Muscle of back (tissue), 13 donors: ENCODE measurements at places on chromosomes 2 and 18. TPM values are rescaled to one million over a fixed set of nuclear protein-coding genes. Genes with fewer than 3 reads are reported as not detected.

The ERMN gene
- 0.53 TPM for polyA plus RNA-seq

- DNase-seq: no peak
Observed at GRCh38 chr2:236963631-236964182, 122.0 kb upstream of the COPS8 start.

DNA sequence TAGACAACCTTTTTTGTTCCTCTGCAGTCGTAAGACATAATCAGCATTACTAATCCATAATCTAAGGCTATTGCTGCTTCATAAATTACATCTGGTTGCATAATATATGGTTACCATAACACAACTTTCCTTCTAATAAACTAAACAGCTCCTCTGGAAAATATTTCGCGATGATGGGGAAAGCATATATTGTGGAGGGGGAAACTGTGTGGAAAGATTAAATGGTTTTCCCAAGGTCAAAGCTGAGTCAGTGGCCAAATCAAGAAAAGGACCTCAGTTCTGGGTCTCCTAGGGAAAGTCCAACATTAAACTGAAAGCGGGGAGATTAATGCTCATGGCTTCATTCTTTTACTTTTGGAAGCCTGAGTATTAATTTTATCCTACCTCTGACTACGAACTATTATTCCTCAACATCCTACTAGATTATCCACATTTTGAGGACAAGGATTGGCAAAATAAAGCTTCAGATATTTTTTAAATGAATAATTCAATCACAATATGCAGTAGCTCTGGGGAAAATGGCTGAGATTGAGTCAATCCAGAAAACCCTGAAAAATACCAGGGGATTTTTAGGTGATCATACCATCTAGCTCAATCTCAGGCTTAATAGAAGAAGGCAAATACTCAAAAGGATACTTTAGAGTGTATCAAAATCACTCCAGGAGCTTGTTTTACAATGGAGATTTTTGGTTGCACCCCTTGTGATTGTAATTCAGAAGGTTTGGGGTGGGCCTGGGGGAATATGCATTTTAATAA lies 33.8 kb upstream of the STK17B start:
- peak; percentile 50 for DNase-seq

DNA sequence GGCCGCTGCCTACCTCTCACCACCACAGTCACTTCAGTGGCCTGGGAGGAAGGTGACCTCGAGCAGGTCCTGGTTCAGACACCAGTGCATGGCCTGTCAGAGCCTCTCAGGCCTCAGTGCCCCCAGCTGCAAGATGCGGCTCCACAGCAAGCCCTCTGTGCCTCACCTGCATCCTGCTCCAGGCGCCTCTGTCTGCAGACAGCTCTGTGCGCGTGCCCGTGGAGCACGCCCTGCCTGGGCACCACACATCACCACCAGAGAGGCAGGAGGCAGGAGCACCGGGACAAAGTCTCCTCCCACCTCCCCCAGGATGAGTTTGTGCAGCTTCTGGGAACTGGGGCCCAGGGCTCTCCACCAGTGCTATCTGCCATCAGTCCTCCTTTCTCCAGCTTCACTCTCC lies 98.7 kb downstream of the TFCP2L1 start:
- DNase-seq: no peak

DNA sequence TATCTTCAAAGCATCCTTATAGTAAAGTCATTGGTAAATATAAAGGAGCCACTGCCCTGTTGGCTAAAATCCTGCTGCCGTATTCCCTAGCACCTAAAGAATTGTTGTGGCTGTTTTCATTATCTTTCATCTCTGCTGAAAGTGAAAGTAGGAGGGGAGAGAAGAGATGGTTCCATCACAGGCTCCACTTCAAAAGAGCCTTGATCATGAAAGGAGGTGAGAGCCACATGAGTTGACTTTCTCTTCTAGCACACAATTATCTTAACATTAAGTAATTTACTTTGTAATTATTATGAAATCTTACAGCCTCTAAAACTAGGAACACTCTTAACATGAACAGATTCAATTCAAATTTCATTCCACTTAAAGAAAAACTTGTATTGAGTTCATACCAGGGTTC lies 1050.9 kb upstream of the LRRTM1 start:
- no peak for DNase-seq

DNA sequence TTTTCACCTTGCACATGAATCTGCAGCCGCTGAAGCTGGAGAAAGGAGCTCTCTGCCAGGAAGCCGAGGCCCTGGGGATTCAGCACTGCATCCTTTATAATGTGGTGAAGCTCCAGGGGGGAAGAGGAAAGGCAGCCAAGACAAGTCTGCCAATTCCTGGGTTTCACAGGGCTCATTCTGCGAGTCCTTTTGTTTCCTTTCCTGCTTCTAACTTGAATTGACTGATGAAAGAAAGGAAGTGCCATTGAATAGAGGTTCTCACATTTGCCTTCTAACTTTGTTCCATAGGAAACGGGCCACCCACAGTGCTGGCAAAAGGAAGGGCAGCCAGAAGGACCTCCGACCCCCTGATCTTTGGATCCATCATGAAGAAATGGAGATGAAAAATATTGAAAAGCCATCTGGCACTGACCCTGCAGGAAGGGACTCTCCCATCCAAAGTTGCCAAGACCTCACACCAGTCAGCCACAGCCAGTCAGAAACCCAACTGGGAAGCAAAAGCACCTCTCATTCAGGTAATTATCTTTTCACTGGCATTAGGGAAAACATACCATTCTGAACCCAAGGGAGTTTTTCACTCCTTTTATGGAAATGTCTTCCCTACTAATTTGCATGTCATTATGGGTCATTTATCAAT lies 765.4 kb downstream of the MBD2 start:
- no peak for DNase-seq

The PTPRN gene
- 0.48 TPM for polyA plus RNA-seq

The ZNF892 gene
- 1.4 TPM for polyA plus RNA-seq

GRCh38 chr2:140929849-140930248 lies 1201.0 kb downstream of the LRP1B start:
- DNase-seq: peak; percentile 21

DNA sequence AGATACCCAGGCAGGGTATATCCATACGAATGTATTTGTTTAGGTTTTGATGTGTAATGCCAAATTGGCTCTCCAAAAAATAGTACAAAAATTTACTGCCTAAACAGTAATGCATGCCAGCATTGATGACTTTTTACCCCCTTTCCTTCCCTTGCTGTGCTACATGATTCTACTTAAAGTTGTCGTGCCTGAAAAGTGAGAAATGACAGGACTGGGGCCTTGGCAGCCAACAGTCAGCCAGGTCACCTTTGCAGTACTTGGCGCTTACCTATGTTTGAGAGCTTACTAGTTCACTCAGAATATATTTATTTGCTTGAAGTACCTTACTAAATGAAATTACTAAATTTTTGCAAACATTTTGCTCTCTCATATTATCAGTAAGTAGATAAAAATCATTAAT lies 1329.1 kb downstream of the DPP10 start:
- DNase-seq: no peak

The METTL8 gene
- polyA plus RNA-seq: 15.6 TPM

The CDH19 gene
- 1.5 TPM for polyA plus RNA-seq

DNA sequence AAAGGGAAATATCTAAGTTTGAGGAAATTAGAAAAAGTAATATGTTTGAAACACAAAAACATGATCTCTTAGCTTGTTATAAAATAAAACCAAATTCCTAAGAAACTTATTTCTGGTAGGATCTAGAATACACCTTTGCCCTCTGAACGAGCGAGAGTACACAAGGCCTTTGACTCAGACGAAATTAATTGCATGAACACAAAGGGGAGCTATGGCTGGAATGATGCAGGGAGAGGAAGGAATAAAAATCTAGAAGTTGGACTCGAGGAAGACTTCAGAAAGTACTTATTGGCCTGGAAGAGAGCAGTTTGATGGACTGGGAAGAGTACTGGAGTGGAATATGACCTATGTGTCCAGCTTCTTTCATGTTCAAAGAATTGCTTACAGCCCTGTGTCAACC lies 927 bp upstream of the CRYGD start:
- no peak for DNase-seq

GRCh38 chr2:169116327-169116726 lies 47.0 kb downstream of the DHRS9 start:
- DNase-seq: no peak

DNA sequence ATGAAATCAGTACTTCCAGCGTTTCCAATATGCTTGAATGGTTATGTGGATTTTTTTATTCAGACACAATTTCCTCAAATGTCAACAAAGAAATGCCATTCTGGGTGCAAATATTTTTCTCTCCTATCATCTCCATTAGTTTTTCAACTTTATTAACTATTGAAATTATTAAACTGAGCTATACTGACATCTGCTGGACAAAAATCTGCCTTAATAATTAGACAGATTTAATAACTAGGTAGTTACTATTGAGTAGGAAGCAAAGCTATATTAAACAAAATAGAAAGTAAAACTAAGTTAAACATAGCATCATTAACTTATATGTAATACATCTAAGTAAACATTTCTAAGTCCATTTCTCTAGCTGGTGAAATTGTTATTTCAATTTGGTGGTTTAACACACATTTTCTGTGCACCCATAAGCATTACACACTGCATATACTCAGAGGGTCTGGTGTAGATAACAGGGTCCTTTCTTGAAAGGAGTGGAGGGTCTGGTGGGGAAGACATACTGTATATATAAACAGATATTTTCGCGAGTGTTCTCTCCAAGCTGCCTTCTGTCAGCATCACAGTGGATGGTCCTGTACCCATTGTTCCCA lies 77.0 kb downstream of the LANCL1 start:
- DNase-seq: no peak

DNA sequence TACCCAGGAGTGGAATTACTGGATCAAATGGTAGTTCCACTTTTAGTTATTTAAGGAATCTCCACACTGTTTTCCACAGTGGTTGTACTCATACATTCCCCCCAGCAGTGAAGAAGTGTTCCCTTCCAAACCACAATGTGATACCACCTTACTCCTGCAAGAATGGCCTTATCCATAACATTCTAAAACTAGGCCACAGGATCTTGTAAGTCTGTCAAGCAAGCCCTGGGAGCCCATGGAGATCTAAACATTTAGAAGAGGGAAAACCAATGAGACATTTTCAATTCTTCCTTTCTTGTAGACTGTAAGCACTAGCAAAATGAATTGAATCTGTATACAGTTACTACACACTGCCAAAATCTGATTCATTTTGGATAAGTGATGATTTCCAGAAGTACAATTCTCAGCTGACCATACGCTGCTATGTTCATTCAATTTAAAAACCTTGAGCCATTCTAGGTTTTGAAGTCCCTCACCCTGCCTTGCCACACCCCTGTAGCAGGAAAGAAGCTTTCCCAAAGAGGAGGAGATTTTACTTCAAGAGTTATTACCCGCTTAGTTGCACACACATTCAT lies 149.1 kb downstream of the SLC8A1 start:
- no peak for DNase-seq

The PPIL3 gene
- 46.2 TPM for polyA plus RNA-seq

The SLC19A3 gene
- 0.76 TPM for polyA plus RNA-seq

- no peak for DNase-seq
Observed at GRCh38 chr18:73487966-73488365, 620.2 kb upstream of the NETO1 start.

The NYAP2 gene
- polyA plus RNA-seq: 0.31 TPM

The R3HDM1 gene
- 28.3 TPM for polyA plus RNA-seq

DNA sequence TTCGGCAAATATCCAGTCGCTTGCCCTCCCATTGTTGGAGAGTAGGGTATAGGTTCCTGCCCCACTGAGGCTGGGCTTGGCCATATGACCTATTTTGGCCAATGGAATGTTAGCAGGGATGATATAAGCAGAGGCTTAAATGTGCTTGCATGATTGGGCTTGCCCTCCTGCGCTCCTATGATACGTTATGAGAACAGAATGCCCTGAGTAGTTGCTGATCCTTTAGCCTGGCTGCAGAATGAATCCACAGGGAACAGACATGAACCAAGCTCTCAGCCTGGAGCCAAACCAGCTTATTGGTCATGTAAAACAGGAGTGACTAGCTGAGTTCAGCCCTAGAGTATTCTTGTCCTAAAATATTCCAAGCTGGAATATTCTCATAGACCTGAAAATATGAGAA lies 34.8 kb upstream of the IMP4 start:
- no peak for DNase-seq

The OSBPL6 gene
- polyA plus RNA-seq: 7.0 TPM

- DNase-seq: peak; percentile 71
Observed at GRCh38 chr2:3493615-3494007, 25.7 kb downstream of the ADI1 start.

GRCh38 chr2:7940723-7941122 lies 741.1 kb upstream of the ID2 start:
- DNase-seq: no peak

GRCh38 chr2:6927186-6927585 lies 10.0 kb downstream of the RNF144A start:
- DNase-seq: no peak

The PROKR1 gene
- polyA plus RNA-seq: 2.5 TPM

DNA sequence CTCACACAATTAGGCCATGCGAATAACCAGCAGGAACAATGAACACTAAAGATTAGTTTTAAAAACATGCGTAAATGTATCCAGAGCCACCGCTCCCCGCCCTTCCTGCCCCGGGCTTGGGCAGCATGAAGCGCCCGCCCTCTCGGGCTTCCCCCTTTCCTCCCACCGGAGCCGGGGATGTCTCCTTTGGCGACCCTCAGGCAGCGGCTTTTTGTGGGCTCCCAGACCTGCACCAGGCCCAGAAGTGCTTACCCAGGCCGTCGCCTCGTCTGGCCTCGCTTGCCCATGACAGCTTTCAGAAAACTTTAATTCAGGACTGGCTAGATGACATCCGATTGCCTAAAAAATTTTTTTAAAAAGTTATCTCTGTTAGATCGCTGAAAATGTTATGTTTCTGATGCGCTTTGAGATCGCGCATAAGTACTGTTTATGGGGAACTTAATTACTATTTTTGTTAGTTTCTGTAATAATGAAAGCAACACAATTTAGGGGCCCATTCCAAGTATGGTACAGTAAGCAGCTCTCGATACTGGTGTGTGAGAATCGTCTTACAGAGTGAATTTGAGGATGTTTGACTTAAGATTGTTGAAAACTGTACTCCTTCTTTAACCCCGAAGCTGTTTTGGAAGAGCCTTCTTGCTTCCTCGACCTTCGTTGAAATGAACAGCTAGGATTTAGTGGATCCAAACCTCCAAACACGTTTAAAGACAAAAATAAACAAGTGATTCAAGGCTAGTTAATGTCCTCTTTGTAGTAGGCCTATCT lies 1.1 kb downstream of the MAP3K20 start:
- peak; percentile 74 for DNase-seq

The EN1 gene
- 8.1 TPM for polyA plus RNA-seq
